K562 (cell line): ENCODE measurements at places on chromosomes 11 and 22. TPM values are rescaled to one million over a fixed set of nuclear protein-coding genes. Genes with fewer than 3 reads are reported as not detected.

DNA sequence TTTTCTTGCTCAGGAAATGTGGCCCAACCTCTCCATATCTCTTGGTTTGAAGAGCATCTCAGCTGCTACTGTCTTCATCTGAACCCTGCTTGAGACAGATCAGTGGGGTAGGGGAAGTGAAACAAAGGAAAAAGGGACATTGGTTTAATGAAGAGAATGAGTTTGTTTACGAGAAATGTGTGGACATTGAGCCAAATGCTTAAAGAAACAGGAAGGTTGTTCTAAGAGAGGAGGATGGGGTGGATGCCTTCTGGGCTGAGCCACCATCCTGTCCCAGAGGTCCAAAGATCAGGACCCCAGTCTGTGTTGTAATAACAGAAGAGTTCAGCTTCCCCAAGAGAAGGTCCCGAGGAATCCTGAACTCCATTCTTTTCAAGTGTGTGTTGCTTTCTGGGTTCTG lies 369.7 kb downstream of the INSC start:
- no peak for DNase-seq

DNA sequence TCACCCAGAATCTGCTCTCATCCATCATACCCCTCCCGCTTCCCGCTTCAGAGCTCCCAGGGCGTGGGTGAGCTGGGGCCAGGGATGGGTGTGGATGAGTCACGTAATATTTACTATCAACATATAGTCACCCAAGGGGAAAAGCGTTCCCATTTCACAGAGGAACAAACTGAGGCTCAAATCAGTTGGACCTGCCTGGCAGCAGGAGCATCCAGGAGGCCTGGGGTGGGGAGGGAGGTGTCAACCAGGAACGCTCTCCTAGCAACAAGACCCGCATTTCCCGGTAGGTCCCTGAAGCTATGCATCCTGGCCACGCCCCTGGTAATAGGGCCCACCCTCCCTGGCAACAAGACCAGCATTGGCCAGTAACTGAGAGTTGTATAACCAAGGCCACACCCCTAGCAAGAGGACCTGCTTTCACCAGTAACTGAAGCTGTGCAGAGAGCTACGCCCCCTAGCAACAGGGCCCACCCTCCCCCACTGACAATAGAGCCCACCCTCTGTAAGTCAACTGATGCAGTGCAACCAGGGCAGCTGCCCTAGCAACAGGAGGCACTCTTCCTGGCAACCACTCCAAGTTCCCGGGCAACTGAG lies 32.7 kb upstream of the TXNRD2 start:
- peak; percentile 93 for DNase-seq

DNA sequence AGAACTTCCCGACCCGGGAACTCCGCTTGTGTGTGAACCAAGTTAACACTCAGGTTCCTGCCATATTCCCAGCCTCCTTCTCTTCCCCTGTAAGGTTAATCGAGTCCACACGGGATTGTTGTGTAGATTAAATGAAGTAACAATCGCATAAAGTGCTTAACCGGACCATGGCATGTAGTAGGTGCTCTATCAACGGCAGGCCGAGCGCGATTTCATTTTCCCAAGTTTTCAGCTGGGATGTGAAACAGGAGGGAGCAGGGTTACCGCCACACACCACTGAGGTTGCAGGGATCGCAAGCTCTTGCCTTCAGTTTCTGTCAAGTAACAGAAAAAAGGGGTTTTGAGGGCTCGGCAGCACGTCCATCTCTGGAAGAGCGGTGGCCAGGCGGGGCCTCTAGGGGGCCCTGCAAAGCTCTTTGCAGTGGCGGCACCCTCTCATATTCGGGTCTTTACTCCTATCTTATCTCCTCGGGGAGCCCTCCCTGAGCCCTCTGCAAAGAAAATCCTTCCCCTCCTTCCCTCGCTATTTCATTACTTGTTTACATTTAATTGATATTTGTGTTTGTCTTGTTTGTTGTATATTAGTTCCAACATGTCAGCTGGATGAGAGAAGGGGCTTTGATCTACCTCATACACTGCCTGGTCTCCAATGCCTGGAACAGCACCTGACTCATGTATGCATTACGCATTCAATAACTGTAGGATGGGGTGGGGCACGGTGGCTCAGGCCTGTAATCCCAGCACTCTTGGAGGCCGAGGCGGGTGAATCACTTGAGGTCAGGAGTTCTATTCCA lies 816 bp upstream of the PLEKHA7 start:
- peak; percentile 34 for DNase-seq

- DNase-seq, result no peak
Measured at GRCh38 chr11:94546886-94547285, 3.2 kb downstream of the FUT4 start.

- no peak for DNase-seq
Measured at GRCh38 chr11:515131-515530, 8.1 kb upstream of the RNH1 start.

GRCh38 chr11:69444381-69445130 lies 36.9 kb upstream of the LINC01488 start:
- DNase-seq, result peak; percentile 97

DNA sequence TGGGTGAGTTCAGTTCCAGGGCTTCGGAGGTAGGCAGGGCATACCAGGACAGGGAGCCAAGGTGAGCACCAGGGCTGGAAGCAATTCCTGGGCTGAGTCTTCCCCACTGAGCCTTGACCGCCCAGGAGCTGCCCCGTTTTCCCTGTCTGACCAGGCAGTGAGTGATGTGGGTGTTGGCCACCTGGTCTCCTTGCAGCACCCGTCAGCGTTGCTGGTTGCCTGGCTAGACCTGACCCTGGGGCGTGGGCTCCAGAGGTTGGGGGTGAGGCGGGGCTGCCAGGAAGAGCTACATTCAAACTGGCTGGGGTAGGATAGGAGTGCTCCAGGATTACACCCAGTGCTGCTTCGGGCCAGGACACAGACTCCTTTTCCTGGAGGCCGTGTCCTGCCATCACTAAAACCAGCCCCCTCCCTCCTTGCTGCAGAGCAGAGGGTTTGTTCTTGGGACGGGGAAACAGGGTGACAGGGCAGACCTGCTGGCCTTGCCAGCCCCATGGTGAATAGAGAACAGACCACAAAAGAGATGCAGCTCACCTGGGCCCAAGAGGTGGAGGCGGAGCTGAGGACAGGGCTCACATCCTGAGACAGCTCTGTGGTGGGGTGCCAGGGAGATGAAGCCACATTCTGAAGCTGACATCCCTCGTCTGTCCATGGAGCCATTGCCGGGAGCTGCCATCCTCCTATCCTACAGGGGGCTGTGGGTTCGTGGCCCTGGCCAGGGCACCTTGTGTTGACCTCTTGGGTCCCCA lies 14.2 kb downstream of the INCENP start:
- DNase-seq, result no peak

- DNase-seq, result no peak
Measured at GRCh38 chr11:60392361-60392760, 3.9 kb upstream of the MS4A14 start.

DNA sequence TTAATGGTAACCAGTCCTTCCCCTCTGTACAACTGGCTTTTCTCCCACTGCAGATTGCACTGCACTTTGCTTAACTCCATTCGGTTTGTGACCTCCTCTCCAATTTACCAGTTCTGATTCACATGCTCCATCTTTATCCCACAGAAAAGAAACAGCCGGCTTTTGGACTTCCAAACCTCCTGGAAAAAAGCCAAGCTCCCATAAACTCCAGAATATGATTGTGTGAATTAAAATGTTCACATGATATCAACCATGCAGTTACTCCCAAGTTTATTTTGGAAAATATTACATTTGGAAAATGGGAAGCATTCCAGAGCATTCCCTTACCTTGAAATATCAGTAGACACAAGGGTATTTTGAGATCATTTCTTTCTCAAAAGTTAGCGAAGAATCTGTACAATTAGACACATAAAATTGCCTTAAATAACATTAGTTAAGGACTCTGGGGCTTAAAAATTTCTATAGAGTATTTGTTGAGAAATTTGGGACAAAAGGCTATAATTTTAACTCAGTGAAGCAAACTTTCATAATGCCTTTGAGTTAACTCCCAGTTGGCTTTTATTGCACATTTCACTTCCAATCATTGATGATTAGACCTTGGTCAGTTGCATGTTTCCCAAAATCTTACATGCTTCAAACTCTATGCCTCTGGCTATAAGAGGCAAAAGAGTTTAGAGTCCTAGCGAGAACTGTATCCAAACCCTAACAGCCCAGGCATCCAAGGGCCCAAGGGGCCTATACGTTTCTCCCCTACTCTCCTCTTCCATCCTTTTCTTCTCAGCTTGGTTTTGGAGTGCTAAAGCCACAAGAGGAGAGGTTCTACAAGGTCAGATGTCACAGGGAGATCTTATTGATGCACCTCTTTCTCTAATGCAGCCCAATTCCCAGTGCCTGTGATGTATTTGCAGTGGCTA lies 23.6 kb upstream of the TMEM135 start:
- DNase-seq, result no peak

DNA sequence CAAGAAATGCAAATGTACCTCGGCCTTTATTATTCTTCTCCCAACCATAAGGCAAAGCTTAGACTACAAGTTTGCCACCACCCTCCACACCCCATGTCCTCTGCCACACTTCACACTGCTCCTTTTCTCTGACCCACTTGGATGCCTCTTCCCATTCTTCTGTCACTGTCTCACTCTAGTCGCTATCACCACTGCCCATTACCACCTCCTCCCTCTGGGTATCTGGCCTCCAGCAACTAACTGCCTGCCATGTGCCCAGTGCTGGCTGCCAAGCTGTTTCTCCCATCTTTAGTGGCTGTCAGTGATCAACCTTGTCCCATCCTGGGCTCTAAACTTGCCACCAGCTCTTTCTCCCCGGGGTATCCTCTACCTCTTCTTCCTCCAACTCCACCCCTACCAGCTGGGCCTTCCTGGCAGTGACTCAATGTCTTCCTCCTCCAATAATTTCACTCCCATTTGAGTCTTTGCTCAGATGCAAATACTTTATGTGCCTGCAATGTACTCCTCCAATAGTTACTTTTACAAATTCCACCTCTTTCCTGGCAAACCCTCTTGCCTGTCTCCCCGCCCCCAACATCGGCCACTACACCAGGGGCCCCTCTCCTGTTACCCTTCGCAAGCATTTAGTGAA lies 20.1 kb upstream of the KDM2A start:
- peak; percentile 7 for DNase-seq

DNA sequence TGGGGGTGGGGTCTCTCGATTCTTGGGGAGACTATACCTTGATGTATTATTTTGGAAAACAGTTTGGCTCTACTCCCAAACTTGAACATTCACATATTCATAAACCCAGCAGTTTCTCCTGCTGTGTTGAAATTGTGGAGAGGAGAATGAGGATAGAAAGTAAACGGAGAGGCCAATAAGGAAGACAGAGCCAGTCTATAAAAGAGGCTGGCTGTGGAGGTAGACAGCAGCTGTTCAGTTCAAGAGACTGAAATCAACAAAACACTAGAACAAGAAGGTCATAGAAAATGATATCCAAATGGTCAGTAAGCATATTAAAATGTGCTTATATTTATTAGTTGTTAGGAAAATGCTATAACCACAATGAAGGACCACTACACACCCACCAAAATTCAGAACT lies 1.9 kb upstream of the MOGAT2 start:
- DNase-seq, result no peak

GRCh38 chr11:78548911-78549590 lies 25.6 kb downstream of the NARS2 start:
- no peak for DNase-seq

- no peak for DNase-seq
Measured at GRCh38 chr11:43418197-43418596, 59.5 kb downstream of the TTC17 start.

- peak; percentile 92 for DNase-seq
Measured at GRCh38 chr22:38214302-38215056, 12.7 kb downstream of the MAFF start.

GRCh38 chr11:15688351-15688792 lies 573.6 kb downstream of the INSC start:
- no peak for DNase-seq

GRCh38 chr22:39317084-39317774 lies 2.2 kb downstream of the RPL3 start:
- no peak for DNase-seq

DNA sequence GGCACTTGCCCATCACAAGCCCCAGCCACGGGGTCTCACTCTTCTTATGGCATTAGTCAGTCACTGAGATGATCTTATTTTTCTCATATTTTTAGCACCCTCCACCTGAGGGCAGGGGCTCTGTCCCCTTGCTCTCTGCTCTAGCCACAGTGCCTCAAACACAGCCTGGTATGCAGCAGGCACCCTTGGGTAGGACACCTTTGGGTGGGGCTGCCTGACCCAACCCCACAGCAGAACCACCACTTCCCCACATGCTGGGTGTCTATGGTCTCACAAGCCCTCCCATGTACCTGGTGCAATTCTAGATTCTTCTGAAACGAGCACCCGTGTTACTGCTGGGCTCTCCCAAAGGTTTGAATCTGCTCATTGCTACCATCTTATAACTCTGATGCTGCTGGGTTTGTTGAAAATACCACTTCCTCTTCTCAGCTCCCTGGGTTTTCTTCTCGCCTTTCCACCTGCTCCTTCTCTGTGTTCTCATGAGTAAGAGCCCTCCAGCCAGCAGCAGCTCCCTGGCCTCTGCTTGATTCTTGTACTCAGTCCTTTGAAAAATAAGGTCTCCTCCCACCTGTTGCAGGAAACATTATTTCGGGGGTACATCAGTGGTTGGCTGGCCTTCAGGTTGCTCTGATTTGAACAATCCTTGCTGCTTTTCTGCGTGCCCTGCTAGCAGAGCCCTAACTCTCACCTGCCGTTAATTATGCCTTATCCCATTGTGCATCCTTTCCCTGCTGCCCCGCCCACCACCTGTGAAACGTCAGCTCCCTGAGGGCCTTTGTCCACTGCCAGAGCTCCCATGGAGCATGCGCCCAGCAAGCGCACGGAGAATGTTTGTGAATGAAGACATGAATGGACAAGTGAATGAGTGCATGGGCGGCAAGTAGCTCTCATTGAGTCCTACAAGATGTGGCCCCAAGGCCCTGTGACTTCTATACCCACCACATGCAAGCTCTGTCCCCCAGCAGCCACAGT lies 1181.6 kb downstream of the TBC1D22A start:
- DNase-seq, result no peak

DNA sequence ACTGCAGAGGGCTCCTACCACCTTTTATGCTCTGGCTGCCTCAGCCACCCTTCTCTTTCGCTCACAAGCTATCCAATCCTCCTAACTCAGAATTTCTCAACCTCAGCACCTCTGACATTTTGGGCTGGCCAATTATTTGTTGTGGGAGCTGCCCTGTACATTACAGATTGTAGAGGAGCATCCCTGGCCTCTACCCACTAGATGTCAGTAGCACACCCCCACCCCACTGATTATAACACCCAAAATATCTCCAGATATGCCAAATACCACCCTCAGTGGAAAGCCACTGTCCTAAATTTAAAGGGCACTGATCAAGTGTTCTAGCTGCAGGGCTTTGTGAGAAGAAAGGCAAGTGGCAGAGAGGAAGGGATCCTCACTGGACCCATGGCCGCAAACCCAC lies 443.1 kb downstream of the SOX6 start:
- no peak for DNase-seq

The P4HA3 gene
- not detected in 2 replicates for total RNA-seq

The HEPACAM gene
- not detected in 2 replicates for total RNA-seq

The DLAT gene
- 111 and 112 TPM in 2 replicates for total RNA-seq

The KRTAP5-5 gene
- total RNA-seq, result not detected in 2 replicates

The DRICH1 gene
- total RNA-seq, result 0.29 TPM in 1 of 2 replicates, not detected in the other

The ALG8 gene
- total RNA-seq, result 76.8 and 83.7 TPM in 2 replicates

The KRTAP5-11 gene
- not detected in 2 replicates for total RNA-seq
